ENCODE measurements at places on chromosomes 5 and 9.

GRCh38 chr5:133523013-133523658 is 89.2 kb downstream of the FSTL4 start:
- no peak for DNase-seq

- DNase-seq: no peak
These were observed 149.5 kb downstream of the GABRG2 start for GRCh38 chr5:162217037-162217436.

DNA sequence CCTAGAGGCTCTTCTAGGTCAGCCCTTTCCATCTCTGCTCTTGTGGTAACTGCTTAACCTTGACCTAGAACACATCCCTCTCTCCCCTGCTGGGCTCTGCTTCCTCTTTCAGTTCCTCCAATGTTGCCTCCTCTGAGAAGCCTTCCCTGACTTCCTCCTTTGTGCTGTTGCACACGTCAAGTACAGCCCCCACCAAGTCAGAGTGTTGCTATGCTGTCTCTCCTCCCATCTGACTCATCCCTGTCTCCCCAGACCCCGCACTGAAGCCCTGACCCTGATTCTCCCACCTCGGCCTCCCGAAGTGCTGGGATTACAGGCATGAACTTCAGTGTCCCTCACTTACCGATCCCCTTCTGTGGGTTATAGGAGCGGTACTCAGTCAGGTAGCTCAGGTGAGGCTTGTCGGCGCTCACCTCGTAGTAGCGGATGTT is 10.4 kb upstream of the TRIM14 start:
- no peak for DNase-seq

GRCh38 chr9:36461323-36461722 is 61.3 kb upstream of the RNF38 start:
- DNase-seq: no peak

DNA sequence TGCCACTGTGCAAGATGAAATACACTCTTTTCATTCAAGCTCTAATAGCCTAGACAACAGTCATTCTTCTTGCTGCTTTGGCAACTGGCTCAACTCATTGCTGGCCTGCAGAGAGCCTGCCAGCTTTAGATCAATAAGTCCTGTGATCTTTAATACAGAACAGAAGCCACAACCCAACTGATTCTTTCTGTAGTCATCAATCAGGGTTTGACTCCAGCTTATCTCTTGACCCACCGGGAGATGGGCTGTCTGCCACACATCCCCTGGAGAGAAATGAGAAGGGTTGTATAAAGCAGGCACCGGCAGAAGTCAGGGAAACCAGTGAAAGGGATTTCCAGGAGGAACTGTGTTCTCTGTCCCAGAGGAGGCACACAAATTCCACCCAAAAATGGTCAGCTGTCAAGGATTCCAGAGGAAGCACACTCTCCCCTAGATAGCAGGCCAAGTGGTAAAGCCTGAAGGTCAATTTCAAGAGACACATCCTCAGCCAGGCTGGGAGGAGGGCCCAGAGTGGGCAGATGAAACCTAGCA is 24.5 kb downstream of the LHFPL2 start:
- DNase-seq: no peak

- no peak for DNase-seq
These were observed 560.8 kb downstream of the BNC2 start for GRCh38 chr9:16309469-16310271.

- no peak for DNase-seq
These were observed 596 bp upstream of the CDC37L1 start for GRCh38 chr9:4678679-4679267.

- DNase-seq: no peak
These were observed 50.8 kb upstream of the CTNNA1 start for GRCh38 chr5:138702166-138703077.

GRCh38 chr5:3605298-3606010 is 9.8 kb downstream of the IRX1 start:
- no peak for DNase-seq

- DNase-seq: no peak
These were observed 24.4 kb downstream of the SLC6A18 start for GRCh38 chr5:1249366-1250280.

DNA sequence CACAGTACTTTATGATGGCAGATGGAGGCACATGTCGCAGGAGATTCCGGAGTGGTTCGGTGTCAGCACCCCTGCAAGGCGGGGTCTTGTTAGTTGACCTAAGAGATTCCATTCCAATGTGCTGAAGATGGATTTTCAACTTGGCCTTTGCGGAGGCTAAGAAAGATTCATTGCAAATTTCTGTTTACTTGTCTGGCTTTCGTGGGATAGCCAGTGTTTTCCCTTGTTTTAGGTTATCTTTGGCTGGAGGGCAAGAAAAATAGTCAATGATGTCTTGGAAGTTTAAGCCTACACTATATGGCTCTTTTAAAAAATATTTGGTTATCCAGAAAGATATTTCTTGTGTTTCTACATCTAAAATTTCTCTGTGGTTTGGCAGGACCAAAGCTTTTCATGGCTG is 123.6 kb upstream of the PTCH1 start:
- DNase-seq: no peak

GRCh38 chr5:112822456-112822855 is 38.6 kb upstream of the SRP19 start:
- DNase-seq: peak; percentile 1

DNA sequence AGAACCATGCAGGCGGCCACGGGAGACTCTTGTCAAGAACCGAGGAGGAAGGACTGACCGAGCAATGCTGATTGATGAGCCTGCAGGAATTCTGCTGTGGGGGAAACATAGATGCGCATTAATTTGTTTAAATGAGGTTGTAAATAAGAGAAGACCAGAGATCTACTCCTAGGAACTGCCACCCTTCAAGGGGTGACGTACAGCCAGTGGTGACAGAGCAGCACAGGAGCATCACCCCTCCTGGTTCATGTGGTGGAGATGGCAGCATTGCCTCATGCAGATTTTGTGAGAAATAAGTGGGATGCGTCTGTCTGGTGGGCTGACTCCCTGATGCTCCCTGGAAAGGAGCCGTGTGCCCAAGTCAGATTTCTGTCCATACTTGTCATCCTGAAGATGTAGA is 22.2 kb downstream of the SRD5A1 start:
- DNase-seq: no peak

DNA sequence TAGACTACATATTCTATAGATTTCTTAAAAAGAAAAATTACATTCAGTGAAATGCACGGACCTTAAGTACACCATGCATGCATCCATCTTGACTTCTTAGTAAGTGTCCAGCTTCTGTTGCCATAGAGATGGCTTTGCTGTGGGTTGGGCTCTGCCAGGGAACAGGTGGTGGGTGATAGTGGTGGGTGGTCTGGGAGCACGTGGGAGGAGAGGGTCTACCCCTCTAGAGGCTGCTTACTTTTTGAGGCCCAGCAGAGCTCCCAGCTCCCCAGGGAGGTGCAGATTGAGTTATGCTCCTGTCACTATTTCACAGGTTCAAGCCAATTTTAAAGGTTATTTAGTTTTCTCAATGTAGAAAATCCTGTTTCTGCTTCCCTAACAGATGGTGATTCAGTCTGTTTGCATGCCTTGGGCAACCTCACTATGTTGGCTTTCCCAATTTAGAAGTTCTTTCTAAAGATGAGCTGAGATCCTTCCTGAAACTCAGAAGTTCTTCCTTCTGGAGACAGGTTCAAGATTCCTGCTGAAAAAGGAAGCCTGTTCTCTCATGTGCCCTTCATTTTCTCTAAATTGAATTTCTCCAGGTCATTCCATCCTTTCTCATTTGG is 107.4 kb upstream of the LHFPL2 start:
- DNase-seq: no peak

GRCh38 chr9:124621371-124622328 is 114.5 kb upstream of the NR5A1 start:
- DNase-seq: peak; percentile 62

GRCh38 chr5:53418826-53419658 is 61.4 kb upstream of the FST start:
- peak; percentile 95 for DNase-seq

- no peak for DNase-seq
These were observed 101.7 kb downstream of the ANGPTL2 start for GRCh38 chr9:127020802-127021078.

DNA sequence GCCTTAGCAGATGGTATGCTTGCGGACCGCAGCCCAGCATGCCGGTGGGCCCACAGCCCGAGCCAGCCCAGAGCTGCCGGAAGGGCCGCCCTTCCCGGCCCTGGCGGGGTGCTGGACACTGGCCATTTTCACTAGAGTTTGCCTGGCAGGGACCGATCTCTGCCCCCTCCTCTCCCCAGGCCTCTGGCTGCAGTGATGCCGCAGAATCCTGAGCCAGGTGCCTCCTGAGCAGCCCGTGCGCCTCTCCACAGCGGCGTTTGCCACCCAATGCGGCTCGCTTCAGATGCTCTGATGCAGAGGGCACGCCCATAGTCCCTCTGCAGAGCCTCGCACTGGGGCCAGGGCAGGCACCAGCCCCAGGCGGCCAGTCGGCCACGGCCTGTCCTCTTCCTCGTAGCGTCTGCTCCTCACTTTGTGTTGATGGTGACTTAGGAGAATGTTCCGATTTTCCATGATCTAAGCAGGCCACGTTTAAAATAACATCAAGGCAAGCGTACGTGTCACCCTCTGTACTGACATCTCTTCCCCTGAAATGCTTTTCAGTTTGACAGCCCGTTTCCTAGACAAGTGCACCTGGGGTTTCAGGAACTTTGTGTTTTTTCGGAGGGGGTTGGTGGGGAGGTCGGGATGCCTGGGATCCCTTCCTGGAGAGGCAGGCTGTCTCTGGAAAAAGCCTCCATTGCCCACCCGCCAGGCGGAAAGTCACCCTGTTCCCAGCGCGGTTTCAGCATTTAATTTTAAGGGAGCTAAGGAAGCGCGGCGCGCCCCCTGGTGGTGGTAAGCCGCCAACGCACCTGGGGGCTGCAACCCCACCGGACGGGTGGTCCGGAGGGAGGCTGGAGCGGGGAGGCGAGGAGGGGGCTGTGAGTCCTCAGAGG is 29.8 kb upstream of the HMCN2 start:
- DNase-seq: peak; percentile 19

DNA sequence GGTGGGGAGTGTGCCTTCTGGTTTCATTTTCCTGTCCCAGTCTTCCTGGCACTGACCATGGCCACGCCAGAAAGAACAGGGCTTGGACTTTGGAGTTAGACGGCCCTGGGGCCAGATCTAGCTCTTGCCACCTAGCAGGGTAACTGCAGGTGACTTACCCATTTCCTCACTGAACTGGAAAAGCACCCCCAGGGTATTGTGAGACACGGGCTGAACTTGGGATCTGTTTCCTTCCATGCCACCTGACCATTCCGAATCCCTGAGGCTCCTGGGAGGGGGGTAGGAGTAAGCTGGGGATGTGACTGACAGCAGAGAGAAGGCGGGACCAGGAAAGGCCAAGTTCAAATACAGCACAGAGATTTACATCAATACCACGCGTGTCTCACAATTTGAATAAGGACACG is 9.4 kb downstream of the HNRNPAB start:
- DNase-seq: no peak

- no peak for DNase-seq
These were observed 61.7 kb upstream of the PSD2 start for GRCh38 chr5:139733698-139734538.

GRCh38 chr5:122062205-122062604 is 15.9 kb downstream of the LOX start:
- no peak for DNase-seq

GRCh38 chr9:19975499-19975898 is 186.7 kb upstream of the SLC24A2 start:
- no peak for DNase-seq

GRCh38 chr5:149855366-149855765 is 89.2 kb downstream of the PDE6A start:
- no peak for DNase-seq

DNA sequence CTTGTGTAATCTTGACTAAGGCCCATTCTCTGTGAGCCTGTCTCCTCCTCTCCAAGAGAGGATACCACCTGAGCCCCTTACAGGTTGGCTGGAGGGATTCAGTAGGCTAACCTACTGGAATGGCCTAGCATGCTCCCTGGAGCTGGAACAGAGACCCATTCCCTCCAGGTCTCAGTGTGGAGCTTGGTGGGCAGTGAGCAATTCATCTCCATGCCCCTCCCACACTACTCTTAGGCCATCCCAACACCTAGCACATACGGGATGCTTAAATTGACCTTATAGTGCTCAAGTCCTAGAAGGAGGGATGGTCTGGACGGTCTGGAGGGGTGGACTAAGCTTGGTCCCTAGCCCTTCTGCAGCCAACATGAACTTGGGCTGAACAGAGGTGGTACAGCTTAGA is 75.6 kb downstream of the CRB2 start:
- DNase-seq: no peak

DNA sequence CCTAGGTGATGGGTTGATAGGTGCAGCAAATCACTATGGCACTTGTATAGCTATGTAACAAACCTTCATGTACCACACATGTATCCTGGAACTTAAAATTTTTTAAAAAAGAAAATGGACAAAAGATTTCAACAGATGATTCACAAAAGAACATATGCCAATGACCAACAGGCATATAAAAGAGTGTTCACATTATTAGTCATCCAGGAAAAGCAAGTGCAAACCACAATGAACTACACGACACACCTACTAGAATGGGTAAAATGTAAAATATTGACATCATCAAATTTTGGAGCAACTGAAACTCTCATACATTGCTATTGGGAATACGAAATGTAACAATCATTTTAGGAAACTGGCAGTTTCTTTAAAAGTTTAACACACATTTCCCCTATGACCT is 109.9 kb downstream of the YIPF5 start:
- DNase-seq: no peak

DNA sequence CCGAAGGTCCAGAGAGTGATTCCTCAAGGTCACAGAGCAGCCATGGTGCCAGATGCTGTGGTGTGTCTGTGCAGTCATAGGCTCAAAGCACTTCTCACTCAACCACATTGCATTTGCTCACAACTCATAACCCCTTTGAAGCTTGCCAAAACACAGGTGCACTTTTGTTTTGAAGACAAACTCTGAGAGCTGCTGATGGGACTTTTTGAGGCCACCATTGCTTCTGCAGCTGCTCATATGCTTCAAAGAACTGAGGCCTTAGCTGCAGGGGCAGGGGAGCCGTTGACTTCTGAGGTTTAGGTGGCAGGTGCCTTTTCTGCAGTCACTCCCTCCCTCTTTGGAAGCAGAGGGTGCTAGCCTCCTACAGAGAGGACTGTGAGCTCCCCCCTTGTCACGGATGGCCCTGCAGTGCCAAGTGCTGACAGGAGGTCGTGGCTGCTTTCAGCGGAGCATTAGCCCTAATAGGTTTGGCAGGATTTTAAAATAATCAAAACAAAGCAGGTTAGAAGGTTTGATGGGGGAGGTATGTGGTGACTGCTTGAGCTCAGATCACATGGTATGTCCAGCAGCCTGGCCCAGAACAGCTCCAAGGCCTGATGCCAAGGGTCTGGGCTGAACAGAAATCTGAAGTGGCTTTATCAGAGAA is 232.1 kb downstream of the MAN2A1 start:
- no peak for DNase-seq

DNA sequence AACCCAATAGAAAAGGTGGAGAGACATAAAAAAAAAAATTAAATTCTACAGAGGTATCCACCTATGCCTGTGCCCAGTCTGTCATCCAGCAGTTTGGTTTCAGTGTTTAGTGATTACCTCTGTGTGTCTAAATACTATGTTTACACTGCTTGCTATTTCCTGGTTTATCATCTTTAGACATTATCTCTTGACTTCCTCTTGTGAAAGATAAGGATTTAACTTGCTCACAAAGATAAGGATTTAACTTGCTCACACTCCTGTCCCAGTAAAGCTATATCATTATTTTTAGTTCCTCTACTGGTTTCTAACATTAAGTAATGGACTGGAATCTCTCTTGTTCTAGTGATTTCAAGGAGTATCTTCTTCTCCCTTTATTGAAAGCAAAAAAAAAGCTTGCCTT is 53.9 kb upstream of the ZFR start:
- DNase-seq: no peak
